ENCODE measurements at places on chromosomes 1 and 21.

GRCh38 chr21:46083791-46084561, 13.9 kb upstream of the COL6A2 start:
- DNase-seq, result no peak

DNA sequence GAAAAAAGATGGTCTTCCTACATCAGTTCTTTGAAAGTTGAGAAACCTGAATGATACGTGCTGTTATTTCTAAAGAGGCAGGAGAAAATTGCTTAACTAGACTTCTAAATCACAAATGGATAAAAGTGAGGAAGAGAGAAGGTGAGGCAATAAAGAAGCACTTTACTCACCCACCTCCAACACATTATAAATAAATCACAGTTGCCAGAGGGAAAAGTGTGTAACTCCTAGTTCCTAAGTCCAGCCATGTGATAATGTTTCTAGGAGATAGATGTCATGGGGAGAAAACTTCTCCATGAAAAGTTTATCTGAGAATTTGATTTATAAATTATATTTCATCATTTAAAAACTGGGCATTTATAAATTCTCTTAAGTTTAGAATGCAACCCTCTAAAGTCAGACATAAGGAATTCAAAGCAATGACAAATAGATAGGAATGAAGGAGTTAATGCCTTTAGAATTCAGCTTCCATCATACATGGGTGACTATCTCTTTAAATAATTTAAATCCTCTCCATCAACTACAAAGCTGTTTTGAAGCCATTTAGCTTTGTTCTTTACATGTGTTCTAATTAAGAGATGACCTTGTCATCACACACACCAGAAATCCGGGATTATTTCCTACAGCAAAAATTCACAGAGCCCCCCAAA, 60.0 kb downstream of the NRIP1 start:
- no peak for DNase-seq

GRCh38 chr1:172499636-172500141, 33.3 kb upstream of the SUCO start:
- no peak for DNase-seq

GRCh38 chr1:19462781-19463503, 22.4 kb downstream of the CAPZB start:
- DNase-seq, result no peak

DNA sequence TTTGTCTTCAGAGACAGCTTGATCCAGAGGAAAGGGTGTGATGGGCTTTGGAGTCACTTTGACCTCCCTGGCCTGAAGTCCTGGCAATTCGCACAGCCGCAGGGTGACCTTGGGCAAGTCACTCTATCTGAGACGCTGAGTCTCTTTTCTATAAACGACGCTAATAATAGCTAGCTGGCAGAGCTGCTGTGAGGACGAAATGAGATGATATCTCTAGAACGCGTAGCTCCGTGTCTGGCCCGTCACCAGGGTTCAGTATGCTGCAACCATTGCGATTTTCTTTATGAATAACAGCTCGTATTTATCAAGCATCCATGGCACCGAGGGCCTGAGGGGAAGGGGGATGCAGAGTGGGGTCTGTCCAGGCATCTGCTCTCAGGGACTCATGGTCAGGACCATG, 58.7 kb downstream of the IGSF21 start:
- DNase-seq, result no peak

DNA sequence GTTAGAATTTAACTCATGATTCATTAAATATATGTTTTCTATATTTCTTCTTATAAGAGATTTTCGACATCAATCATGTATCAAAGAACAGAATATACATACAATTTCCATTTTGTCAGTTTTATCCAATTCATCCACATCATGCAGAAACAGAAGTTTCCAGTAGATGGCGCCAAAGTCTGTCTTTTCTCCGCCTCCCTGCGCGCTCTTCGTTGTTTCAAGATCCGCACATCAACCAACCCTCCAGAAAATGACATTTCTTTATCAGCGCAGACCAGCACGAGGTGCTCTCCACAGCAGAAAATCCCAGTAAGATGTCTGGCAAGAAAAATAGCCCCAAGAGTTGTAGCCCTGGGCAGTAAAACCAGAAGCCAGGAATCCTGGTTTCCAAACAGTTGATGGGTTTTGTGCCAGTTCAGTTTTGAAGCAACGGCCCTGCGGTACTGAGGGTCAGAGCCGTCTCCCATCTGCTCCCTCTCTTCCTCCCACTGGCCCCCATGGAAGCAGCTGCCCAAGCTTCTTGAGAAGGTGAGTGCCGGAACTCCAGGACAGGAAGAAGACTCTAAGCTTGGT, 38.6 kb upstream of the GPR137B start:
- DNase-seq, result no peak

- no peak for DNase-seq
Observed at GRCh38 chr1:60331647-60332046, 258.1 kb upstream of the C1orf87 start.

DNA sequence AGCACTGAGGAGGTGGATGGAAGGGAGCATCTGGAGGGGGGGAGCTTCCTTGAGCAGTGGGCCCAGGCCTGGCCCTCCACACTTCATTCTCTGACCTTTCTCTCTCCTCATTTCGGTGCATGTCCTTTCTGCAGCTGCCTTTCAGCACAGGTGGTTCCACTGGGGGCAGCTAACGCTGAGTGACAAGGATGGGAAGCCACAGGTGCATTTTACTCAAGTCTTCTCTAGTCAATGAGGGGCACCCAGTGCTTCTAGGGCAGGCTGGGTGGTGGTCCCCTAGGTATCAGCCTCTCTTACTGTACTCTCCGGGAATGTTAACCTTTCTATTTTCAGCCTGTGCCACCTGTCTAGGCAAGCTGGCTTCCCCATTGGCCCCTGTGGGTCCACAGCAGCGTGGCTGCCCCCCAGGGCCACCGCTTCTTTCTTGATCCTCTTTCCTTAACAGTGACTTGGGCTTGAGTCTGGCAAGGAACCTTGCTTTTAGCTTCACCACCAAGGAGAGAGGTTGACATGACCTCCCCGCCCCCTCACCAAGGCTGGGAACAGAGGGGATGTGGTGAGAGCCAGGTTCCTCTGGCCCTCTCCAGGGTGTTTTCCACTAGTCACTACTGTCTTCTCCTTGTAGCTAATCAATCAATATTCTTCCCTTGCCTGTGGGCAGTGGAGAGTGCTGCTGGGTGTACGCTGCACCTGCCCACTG, 43.2 kb downstream of the YARS1 start:
- DNase-seq, result no peak

DNA sequence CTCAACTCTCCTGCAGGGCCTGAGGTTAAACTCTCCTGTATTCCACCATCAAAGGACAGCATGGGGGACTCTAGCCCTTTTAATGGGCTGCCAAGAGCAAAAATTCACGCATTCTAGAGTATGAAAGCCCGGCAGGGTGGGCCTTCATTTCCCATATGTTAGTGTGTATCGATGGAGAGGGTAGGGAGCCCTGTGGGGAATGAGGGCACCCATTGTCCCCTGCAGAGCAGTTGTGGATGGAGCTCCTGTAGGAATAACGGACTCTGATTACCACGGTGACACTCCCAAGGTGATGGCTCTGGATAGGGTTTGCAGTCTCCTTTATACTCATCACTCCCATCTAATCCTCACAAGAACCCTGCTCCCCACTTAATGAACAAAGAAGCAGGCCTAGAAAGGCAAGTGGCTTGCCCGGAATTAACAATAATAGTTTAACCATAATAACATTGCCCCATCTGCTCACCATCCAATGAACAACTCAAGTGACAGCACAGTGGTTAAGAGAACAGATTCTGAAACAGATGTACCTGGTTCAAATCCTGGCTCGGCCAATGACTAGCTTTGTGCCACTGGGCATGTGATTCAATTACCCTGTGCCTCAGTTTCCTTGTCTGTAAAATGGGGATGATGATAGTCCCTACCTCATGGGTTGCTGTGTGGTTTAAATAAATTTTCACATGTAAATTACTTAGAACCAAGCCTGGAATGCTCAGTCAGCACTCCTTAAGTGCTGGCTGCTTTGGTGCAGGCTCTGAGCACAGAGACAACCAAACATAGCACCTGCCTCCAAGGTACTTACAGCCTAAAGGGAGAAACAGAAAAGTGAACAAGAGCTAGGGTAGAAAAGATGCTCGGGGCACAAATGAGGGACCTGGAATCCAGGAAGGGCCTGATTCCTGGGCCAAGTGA, 29.0 kb downstream of the HIVEP3 start:
- no peak for DNase-seq

GRCh38 chr1:7284839-7285435, 486.2 kb upstream of the VAMP3 start:
- DNase-seq, result no peak

DNA sequence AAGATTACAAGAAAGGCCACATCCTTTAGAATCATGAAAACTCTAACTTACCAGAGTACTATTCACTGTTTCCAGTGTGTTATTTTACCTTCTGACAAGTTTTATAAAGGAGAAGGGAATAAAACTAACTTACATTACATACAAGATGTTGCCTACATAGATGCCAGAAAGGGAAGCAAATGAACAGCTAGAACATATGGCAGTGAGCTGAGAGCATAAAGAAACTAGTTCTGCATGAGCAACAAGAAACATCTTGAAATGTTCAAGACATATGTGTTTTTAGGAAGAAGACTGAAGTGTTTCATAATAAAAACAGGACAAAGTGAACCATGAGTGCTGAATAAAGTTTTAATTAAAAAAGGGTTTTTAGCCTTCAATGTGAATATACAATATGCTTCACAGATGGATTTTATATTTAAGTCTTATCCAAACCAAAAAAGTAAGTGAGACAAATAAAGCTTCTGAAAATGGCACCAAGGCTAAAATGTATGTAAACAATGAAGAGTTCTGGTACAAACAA, 39.4 kb downstream of the SLC5A9 start:
- DNase-seq, result no peak

DNA sequence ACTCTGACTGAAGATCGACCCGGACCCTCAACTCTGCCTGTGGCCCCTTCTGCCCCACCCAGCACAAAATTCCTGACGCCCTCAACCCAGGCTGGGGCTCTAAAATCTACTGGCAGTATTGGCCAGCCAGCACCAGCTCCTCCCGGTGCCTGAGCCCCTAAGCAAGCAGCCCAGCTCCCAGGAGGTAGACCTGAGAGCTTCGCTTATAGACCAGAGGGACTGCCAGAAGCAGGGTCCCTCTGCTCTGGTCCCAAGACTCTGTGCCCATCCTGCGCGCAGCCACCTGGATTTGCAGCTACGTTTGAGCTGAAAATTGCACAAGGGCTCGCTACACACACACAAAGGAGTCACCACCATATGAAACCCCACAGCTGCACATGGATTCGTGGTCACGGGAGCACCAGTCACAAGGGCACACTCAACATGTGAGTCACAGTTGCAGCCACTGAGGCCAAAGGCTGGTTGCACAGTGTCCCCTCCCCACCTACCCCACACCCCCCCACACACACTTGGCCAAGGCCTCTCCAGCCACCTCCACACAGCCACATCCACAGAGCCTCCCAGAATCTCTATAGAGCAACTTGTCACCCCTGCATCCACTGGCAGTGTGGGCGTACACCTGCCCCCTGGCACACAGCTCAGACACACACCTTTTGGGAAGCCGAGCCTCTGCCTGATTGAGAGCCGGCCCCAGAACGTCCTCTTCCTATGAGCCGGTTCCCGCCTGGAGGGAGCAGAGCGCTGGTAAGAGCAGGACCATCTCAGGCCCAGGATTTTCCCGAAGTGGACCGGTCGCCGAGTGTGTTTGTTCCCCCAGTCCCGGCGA, 1.1 kb upstream of the DMBX1 start:
- no peak for DNase-seq

- DNase-seq, result no peak
Observed at GRCh38 chr1:21886486-21887215, 50.5 kb downstream of the HSPG2 start.

- no peak for DNase-seq
Observed at GRCh38 chr1:45623972-45624371, at the start of gene CCDC17. CCDC17 (minus strand) TSS chr1:45624054; CDS start chr1:45623909, 145 bp downstream.

DNA sequence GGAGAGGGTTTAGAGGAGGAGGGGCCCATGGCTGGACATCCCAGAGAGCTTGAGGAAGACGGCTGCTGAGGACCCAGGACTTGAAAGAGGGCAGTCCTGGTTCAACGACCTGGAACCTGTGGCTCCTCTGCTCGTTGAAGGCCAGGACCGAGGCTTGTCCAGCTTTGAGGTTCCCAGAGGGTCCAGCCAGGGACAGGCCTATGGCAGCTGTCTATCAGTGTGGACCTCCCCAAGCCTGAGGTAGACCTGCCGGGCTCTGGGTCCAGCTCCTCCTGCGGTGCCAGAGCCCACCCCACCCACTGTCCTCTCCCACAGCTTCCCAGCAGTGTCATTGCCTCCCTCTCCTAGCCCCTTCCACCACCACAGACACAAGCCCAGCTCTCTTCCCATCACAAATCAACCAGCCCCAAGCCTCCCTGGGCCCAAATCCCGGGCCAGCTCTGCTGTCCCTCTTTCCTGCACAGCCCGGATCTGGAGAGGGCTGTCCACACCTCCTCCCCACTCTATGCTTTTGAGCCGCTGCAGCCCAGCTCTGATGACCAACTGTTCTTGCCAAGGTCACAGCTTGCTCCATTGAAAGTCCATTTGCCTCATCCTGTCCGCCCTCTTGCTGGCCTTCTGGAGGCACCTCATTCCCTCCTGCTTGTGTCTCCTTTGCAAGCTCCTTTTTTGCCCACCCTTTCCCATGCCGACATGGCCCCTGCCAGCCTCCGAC, 48.7 kb upstream of the EDN2 start:
- DNase-seq, result no peak

DNA sequence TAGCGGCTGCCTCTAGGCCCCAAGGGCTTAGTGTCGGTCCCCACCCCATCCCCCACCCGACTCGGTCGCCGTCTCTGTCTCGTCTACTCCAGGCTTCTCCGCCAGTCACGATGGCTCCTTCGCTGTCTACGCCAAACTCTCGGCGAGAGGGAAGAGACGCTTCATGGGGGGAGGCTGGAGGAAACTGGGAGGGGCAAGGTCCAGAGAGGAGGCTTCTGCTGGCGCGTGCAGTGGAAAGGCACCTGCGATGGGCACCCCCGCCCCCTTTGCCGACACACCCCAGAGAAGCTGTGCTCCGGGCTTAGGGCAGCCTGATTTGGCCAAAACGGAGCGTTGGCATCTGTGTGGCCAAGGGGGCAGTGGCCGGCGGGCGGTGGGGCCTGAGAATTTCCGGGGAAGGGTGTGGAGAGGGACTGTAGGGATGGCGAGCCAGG, 1.2 kb upstream of the CSMD2 start:
- no peak for DNase-seq
